PC-3 (cell line): ENCODE measurements at places on chromosomes 1 and 21.

GRCh38 chr21:16468184-16468583 is 738.4 kb downstream of the USP25 start:
- DNase-seq, result peak; percentile 51

GRCh38 chr1:243946946-243947345 is 96.9 kb upstream of the AKT3 start:
- DNase-seq, result peak; percentile 36

DNA sequence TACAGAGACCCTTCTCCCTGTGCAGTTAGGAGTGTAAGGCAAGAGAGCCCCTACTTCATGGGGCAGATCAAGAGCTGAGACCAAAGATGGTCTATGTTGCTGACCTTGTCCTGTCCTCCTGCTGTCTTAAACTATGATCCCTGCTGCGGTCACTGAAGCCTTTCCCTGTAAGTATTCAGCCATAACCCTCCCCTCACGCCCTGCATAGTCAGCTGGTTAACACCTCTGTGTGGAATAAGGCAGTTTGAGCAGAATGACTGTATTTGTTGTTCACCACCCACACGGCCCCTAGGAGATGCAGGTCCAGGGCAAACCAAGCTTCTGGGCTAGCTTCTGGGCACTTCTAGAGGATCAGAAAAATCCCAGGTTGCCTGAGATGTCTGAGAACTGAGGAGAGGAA is 356 bp downstream of the TSPAN1 start:
- DNase-seq, result no peak

- DNase-seq, result no peak
Observed at GRCh38 chr1:47711184-47711847, 273.5 kb downstream of the FOXD2 start.

GRCh38 chr1:41698916-41699860 is 214.7 kb upstream of the EDN2 start:
- DNase-seq, result no peak

- DNase-seq, result no peak
Observed at GRCh38 chr1:158728510-158729225, 8.1 kb upstream of the OR6K3 start.

GRCh38 chr1:44881011-44881632 is 38.1 kb upstream of the PTCH2 start:
- DNase-seq, result peak; percentile 41
